Tibial nerve (tissue), 4 donors: ENCODE measurements at places on chromosomes 12 and 14. TPM values are rescaled to one million over a fixed set of nuclear protein-coding genes. Genes with fewer than 3 reads are reported as not detected.

DNA sequence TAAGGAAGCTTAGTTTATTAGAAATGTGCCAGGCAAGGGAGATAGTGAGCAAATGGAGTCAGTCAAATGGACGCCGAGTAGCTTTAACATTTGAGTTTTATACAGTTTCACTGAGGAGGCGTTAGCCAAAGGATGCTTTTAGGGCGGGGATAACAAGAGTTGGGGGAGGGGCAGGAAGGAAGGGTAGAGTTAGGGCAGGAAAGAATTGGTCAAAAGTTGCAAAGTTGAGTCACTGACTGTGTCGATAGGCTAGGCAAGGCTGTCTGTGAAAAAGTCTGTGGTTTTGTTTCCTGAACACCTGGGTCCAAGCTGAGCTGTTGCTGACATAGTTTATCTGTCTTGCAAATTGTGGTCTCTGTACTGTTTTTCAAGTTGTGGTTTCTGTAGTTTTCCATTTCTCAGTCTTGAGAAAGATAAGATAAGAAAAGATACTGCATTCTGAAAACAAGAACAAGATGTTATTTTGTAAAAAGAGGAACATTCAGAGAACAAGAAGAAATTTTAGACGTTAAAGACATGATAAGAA is 62.6 kb upstream of the RESF1 start:
- no peaks in the 10 kb centered on the region for H3K36me3 ChIP-seq
- DNase-seq = no peak
- no peak overlapping the region for H3K27ac ChIP-seq

DNA sequence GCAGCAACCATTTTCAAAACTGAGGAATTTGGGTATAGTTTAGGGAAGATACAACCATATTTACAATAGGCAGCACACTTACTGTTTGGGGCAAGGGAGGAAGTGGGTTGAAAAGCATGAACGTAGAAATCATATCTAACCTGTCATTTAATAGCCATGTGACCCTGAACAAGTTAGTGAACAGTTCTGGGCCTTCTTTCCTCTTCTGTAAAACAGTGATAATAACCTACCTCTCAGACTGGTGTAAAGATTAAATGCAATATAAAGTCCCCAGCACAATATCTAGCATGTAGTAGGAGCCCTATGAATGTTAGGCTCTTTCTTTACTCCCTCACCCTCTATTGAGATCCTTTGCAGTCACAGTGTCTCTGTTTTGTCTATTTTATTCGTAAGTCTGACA is 33.5 kb downstream of the A2ML1 start:
- H3K27ac ChIP-seq = no peak overlapping the region
- no peaks in the 10 kb centered on the region for H3K36me3 ChIP-seq
- DNase-seq = no peak
- no peak overlapping the region for H3K4me3 ChIP-seq

DNA sequence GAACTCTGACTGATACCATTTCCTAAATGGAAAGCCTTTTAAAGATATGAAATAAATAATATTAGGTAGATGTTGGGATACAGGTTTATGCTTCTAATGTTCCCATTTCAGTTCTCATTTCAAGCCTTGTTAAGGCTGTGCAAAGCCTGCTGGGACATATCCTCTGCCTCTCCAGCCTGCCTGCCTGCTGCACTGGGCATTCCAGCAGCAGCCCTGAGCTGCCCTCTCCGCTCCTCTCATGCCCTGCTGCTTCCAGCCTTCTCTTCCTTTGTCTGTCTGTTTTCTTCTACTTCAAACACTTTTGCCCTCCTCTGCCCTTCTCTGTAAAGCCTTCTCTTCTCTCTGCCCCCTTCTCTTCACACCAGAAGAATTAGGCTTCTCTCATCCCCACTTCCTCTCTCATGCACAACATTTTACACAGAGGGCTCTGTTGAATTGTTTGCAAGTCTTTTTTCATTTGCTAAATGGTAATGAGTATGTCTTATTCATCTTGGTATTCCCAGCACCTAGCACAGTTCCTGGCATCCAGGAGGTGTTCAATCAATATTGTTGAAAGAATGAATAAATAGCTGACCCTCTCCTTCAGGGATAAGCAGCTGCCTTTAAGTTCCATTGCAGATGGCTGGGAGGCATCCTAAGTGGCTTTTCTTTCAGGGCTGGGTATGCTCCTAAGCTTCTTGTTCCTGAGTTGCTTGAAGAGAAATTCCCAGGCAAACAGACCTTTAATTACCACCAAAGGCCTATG is 292.3 kb downstream of the TMEM117 start:
- H3K36me3 ChIP-seq = no peaks in the 10 kb centered on the region
- H3K4me1 ChIP-seq = peaks cover 18% of the 10 kb centered on the region
- no peaks in the 10 kb centered on the region for H3K27me3 ChIP-seq
- H3K4me3 ChIP-seq = no peak overlapping the region
- DNase-seq = no peak

- no peak overlapping the region for H3K4me3 ChIP-seq
- H3K36me3 ChIP-seq = no peaks in the 10 kb centered on the region
- no peaks in the 10 kb centered on the region for H3K27me3 ChIP-seq
These were observed 57.5 kb downstream of the PLEKHA5 start for GRCh38 chr12:19186722-19187661.

- peaks cover 8% of the 10 kb centered on the region for H3K4me1 ChIP-seq
- DNase-seq = no peak
- no peak overlapping the region for H3K27ac ChIP-seq
- no peaks in the 10 kb centered on the region for H3K36me3 ChIP-seq
- H3K27me3 ChIP-seq = no peaks in the 10 kb centered on the region
These were observed 10.9 kb upstream of the GSC start for GRCh38 chr14:94780536-94781399.

DNA sequence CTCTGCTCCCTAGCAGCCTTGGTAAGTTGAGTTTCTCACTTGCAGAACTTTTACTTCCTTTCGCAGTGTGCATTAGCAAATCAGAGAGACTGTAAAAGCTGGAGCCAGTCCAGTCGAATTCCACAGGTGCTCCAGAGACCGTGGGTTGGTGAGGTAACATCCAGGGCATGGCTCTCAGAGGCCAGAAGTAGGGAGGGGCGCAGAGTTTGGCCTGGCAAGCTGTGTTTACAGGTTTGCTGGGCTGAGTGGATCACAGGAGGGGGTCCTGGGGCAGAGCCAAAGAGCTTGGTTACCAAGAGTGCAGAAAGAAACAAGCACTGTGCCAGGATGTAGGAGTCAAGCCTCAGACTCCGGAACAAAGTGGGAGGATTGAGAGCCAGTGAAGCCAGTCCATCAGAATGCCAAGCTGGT is 10.2 kb upstream of the BHLHE41 start:
- no peak overlapping the region for H3K27ac ChIP-seq
- H3K27me3 ChIP-seq = no peaks in the 10 kb centered on the region
- H3K36me3 ChIP-seq = no peaks in the 10 kb centered on the region
- no peak overlapping the region for H3K4me3 ChIP-seq
- no peak for DNase-seq

- no peaks in the 10 kb centered on the region for H3K36me3 ChIP-seq
- no peaks in the 10 kb centered on the region for H3K4me1 ChIP-seq
- no peaks in the 10 kb centered on the region for H3K27me3 ChIP-seq
- peak within 1 kb of the TSS; percentile 44 for H3K4me3 ChIP-seq
These were observed at the start of gene RBMS2 for GRCh38 chr12:56521590-56522371. Gene RBMS2, plus strand, starts transcription at chr12:56521820. Its CDS starts 204 bp downstream, at chr12:56522024.

- peaks cover 11% of the 10 kb centered on the region for H3K36me3 ChIP-seq
- no peak overlapping the region for H3K27ac ChIP-seq
- no peak for DNase-seq
- no peak overlapping the region for H3K4me3 ChIP-seq
- no peaks in the 10 kb centered on the region for H3K4me1 ChIP-seq
These were observed 27.6 kb downstream of the SLC2A13 start for GRCh38 chr12:40078266-40078665.

GRCh38 chr12:3101309-3102024 is 24.3 kb downstream of the TSPAN9 start:
- no peaks in the 10 kb centered on the region for H3K27me3 ChIP-seq
- H3K36me3 ChIP-seq = no peaks in the 10 kb centered on the region
- H3K4me1 ChIP-seq = peaks cover 66% of the 10 kb centered on the region
- no peak overlapping the region for H3K4me3 ChIP-seq

GRCh38 chr14:106556665-106557289 is 1030.4 kb downstream of the TMEM121 start:
- peak; percentile 11 for DNase-seq
- no peaks in the 10 kb centered on the region for H3K4me1 ChIP-seq
- no peaks in the 10 kb centered on the region for H3K27me3 ChIP-seq
- H3K36me3 ChIP-seq = no peaks in the 10 kb centered on the region
- no peak overlapping the region for H3K4me3 ChIP-seq

GRCh38 chr14:34623506-34623905 is 6.4 kb downstream of the SNX6 start:
- H3K36me3 ChIP-seq = no peaks in the 10 kb centered on the region
- no peak overlapping the region for H3K4me3 ChIP-seq
- no peaks in the 10 kb centered on the region for H3K27me3 ChIP-seq
- peak overlapping the region; percentile 39 for H3K27ac ChIP-seq
- H3K4me1 ChIP-seq = peaks cover 11% of the 10 kb centered on the region

- DNase-seq = no peak
- no peaks in the 10 kb centered on the region for H3K4me1 ChIP-seq
- H3K4me3 ChIP-seq = no peak overlapping the region
- no peaks in the 10 kb centered on the region for H3K27me3 ChIP-seq
These were observed 477.5 kb upstream of the CCDC196 start for GRCh38 chr14:66008631-66009030.

- peak; percentile 65 for DNase-seq
- no peaks in the 10 kb centered on the region for H3K4me1 ChIP-seq
- H3K27ac ChIP-seq = peak overlapping the region; percentile 63
- no peaks in the 10 kb centered on the region for H3K36me3 ChIP-seq
These were observed 22.6 kb downstream of the OR10G3 start for GRCh38 chr14:21557084-21557901.

- no peaks in the 10 kb centered on the region for H3K4me1 ChIP-seq
- no peak overlapping the region for H3K27ac ChIP-seq
- no peaks in the 10 kb centered on the region for H3K36me3 ChIP-seq
- no peak overlapping the region for H3K4me3 ChIP-seq
- no peaks in the 10 kb centered on the region for H3K27me3 ChIP-seq
These were observed 109.3 kb upstream of the MYF6 start for GRCh38 chr12:80598004-80598606.

- H3K27ac ChIP-seq = no peak overlapping the region
- no peaks in the 10 kb centered on the region for H3K27me3 ChIP-seq
- no peak overlapping the region for H3K4me3 ChIP-seq
- no peak for DNase-seq
- H3K4me1 ChIP-seq = no peaks in the 10 kb centered on the region
These were observed 31.9 kb downstream of the IL31 start for GRCh38 chr12:122141911-122142725.

GRCh38 chr12:132530447-132530846 is 40.5 kb downstream of the FBRSL1 start:
- H3K27me3 ChIP-seq = no peaks in the 10 kb centered on the region
- no peaks in the 10 kb centered on the region for H3K4me1 ChIP-seq
- H3K27ac ChIP-seq = no peak overlapping the region

DNA sequence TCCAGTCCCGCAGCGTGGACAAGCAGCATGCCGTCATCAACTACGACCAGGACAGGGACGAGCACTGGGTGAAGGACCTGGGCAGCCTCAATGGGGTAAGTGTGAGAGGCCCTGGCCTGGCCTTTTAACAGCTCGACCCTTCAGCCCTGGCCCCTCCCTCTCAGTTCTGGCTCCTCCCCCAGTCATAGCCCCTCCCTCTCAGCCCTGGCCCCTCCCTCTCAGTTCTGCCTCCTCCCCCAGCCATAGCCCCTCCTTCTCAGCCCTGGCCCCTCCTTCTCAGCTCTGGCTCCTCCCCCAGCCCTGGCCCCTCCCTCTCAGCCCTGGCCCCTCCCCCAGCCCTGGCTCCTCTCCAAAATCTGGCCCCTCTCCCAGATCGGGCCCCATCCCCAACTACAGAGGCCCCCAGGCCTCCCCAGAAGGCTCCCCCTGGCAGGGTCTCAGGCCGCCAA is 11.2 kb downstream of the CEP170B start:
- DNase-seq = no peak
- H3K27me3 ChIP-seq = no peaks in the 10 kb centered on the region
- H3K4me1 ChIP-seq = peaks cover 5% of the 10 kb centered on the region
- H3K4me3 ChIP-seq = no peak overlapping the region
- no peak overlapping the region for H3K27ac ChIP-seq
- H3K36me3 ChIP-seq = no peaks in the 10 kb centered on the region

GRCh38 chr12:51401900-51402299 is 10.7 kb upstream of the GALNT6 start:
- H3K27me3 ChIP-seq = no peaks in the 10 kb centered on the region
- no peak overlapping the region for H3K4me3 ChIP-seq
- no peaks in the 10 kb centered on the region for H3K36me3 ChIP-seq
- no peak overlapping the region for H3K27ac ChIP-seq
- no peaks in the 10 kb centered on the region for H3K4me1 ChIP-seq

TRIM9 gene
- total RNA-seq = 4.2 TPM

GLT1D1 gene
- 0.60 TPM for total RNA-seq

USP44 gene
- 10.7 TPM for total RNA-seq

AQP2 gene
- total RNA-seq = not detected

ABCC9 gene
- 12.5 TPM for total RNA-seq
